CD8-positive, alpha-beta memory T cell (primary cell): ENCODE measurements at places on chromosomes 4 and X.
A peak's percentile ranks its signal among the peaks of the same experiment; 100 is the strongest.

DNA sequence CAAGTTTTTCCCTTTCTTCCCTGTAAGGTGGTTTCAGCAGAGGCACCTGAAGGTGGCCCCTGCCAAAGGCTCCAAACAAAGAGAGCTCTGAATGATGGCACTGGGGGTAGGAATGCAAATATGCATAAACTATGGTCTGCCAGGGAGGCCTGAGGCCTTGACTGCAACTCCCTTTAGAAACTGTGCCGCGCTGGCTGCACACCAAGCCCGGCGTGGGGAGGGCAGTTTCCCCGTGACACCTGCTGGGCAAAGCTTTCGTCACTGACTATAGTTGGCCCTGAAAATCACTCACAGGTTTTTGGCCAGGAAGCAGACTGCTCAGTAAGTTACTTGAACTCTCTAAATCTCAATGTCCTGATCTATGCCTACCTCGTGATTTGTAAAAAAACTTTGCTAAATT, 97.8 kb upstream of the ATOH1 start:
- DNase-seq, result no peak

DNA sequence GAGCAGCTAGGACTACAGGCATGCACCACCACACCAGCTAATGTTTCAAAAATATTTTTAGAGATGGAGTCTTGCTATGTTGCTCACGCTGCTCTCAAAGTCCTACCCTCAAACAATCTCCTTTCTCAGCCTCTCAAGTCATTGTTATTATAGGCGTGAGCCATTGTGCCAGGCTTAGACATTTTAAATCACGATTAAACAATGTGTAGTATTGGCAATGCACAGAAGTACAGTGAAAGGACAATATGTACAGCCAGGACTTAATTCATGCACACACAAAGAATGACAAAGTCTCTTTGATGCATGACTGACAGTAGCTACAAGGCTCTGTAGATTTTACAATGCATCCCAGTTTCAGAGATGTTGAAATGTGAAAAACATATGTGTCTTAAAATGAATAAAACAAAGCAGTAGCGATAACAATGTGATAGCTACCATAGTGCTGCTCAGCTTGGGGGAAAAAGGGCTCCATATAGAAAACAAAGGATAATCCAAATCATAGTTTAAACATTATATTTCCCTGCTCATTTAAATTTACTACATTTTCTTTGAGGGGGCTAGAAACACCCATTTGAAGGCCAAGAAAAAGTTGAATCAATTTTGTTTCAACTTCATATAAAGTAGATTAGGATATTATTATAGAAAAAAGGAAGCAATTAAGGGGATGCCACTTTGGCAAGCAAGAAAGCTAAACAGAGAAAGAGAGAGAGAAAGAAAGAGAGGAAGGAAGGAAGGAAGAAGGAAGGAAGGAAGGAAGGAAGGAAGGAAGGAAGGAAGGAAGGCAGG, 272.4 kb upstream of the SMIM31 start:
- DNase-seq, result no peak

DNA sequence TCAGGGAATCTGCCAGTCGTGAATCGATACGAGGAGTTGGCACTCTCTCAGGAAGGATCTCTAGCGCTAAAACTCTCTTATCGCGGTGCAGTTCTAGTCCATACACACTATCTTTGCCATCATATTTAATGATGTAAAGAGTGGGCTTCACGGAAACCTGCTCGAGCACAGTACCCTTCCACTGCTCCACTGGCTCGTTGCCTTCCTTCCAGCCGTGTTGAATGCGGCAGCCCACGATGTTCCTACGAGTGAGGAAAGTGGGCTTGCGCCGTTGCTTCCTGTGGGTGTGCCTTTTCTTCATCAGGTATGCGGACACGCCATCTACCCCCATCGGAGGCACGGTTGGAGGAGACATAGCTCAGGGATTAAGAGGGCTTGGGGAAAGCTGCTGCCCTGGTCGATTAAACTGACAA, 661 bp downstream of the SPIN4 start:
- peak; percentile 7 for DNase-seq

DNA sequence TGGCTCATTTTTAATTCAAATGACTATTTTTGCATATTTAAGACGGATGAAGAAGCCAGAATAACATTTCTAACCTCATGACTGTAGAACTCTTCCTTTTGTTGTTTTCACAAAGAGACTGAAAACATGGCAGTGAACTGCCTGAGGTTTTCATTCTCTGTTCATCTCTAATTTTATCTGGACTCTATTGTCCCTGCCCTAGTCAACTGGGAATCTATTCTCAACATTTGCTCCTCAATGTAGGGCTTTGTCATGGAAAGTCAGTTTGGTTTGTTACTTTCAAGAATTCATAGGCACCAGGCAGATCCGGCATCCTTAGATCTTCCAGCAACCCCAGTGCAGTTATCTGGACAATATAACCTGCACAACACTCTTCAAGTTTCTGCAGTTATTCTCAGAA, 277.0 kb downstream of the RAPGEF2 start:
- no peak for DNase-seq

GRCh38 chr4:27973056-27973455, 1112.4 kb downstream of the STIM2 start:
- no peak for DNase-seq

- DNase-seq, result no peak
These were observed 126.0 kb upstream of the WDFY3 start for GRCh38 chr4:85092536-85092935.

GRCh38 chr4:38088321-38088720, 128.1 kb downstream of the PTTG2 start:
- no peak for DNase-seq

DNA sequence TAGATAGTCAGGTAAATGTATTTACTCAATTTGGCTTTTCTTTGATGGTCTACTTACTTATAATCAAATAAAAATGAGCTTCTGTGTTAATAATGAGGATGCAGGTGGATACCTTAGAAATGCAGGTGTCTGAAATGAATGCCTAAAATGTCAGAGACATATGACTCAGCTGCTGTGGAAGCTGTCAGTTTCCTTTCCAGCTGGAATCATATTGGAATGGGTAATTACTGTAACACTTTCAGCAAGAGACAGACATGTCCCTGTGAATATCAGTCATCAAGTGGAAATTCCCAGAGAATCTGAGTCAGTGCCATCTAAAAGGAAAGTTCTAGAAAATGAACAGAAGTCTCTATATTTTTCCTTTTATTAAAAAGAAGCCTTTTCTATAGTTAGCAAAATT, 783.0 kb upstream of the AADAT start:
- no peak for DNase-seq

DNA sequence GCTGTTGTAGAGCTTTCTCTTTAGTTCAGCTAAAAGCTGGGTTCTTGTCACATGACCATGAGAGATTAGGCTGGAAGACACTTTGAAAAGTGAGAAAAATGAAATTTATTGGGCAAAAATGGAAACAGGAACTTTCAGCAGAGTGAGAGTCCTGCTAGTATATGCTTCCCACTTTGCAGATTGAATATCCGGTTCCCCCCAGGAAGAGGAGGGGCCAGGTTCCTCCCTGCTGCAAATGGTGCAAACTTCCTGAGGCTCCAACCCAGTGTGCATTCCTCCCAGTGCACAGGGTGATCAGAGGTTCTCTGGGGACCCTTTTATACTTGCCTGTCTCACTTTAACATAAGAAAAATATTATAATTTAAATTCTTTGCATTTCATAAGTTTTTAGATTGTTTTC, 119.9 kb upstream of the SPIN4 start:
- no peak for DNase-seq

DNA sequence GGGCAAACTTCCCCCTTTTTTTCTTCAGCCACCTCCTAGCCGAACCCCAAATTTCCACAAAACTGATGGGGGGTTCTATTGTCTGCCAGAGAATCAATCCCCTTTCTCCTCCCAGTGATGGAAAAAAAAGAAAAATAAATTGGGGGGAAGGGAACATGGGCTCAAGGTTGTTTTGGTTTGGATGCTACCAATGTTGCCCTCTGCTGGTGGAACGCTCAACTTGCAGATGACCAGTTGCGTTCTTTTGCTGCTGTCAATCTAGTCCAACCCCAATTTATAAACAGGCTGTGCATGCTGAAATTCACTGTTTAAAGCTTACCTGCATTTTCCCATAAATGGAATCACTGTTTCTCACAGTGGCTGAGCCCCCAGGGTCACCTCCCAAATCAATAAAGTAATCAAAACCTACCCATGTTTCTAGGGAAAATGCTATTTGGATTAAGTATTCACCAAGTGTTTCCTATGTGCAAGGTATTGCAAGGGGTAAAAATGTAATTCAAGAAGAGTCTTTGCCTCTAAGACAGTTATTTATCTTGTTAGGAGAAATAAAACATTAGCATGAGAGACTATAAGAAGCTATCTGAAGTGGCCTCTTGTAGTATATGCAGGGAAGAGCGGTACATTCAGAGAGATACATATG, 116.7 kb upstream of the TMEM164 start:
- DNase-seq, result peak; percentile 7

DNA sequence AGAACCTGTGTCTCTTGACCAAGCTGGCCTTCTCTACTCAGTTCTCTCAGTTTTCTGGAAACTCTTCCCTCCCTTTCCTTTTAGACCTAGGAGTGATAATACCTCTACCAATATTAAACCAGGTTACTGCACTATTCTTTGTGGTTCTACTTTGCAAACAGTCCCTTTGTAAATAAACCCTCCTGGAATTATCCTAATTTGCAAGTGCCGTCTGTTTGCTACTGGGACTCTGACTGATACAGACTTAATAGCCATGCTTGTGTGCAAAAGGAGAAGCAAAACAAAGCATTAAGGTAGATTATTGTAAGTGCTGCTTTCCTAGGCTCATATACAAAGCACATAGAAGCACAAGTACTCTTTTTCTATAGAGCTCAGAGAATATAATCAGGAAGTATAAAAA, 507.0 kb downstream of the INPP4B start:
- DNase-seq, result no peak

GRCh38 chr4:77959566-77960338, 97.1 kb downstream of the MRPL1 start:
- no peak for DNase-seq
